ENCODE measurements at places on chromosomes 13 and 19. TPM values are rescaled to one million over a fixed set of nuclear protein-coding genes. Genes with fewer than 3 reads are reported as not detected.

MYPOP gene
- total RNA-seq: 8.5 TPM

NDUFA3 gene
- total RNA-seq: 230 TPM

MYBPC2 gene
- not detected for total RNA-seq

SMAD9 gene
- 0.09 TPM for total RNA-seq

KLK1 gene
- not detected for total RNA-seq

ERICH4 gene
- total RNA-seq: not detected

PGLYRP2 gene
- 0.06 TPM for total RNA-seq

CACNG8 gene
- 1.1 TPM for total RNA-seq

RXFP2 gene
- total RNA-seq: not detected

NOTCH3 gene
- 6.8 TPM for total RNA-seq

ZNF729 gene
- total RNA-seq: not detected

PSG1 gene
- 0.22 TPM for total RNA-seq

SHISA7 gene
- total RNA-seq: 0.02 TPM

CEACAM20 gene
- not detected for total RNA-seq

DAPK3 gene
- 47.4 TPM for total RNA-seq
